ENCODE measurements at places on chromosomes 3 and 15.

GRCh38 chr3:105700575-105700974 lies 168.2 kb downstream of the CBLB start:
- DNase-seq: no peak

GRCh38 chr15:26877831-26878230 lies 11.0 kb downstream of the GABRA5 start:
- no peak for DNase-seq

DNA sequence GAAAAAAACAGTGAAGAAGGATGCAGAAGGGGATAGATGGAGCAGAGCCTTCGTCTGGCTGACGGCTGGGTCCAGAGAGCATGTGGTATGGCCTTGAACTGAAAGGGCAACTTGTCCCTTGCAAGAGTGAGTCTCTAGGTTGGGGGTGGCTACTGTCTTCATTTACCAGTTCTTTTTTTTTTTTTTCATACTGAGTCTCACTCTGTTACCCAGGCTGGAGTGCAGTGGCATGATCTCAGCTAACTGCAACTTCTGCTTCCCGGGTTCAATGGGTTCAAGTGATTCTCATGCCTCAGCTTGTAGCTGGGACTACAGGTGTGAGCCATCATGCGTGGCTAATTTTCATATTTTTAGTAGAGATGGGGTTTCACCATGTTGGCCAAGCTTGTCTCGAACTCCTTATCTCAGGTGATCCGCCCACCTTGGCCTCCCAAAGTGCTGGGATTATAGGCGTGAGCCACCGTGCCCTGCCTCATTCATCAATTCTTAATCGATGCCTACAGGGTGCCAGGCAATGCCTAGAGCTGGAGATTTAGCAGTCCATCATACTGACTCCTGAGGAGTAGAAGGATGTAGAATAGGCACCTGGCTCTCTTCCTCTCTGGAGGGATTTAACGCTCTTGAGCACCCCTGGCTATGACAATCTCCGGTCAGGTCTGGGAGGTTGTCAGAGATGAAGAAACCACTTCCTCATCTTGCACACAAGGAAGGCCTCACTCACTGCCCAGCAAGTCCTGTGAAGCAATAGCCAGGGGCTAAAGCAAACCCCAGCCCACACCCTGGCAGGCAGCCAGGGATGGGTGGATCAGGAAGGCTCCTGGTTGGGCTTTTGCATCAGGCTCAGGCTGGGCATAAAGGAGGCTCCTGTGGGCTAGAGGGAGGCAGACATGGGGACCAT lies at the start of gene CAMP:
Gene CAMP (plus strand): TSS at position 880 of the 898 bp plus-strand sequence. CDS start 17 bp downstream, at position 897.
- no peak for DNase-seq

- DNase-seq: no peak
Measured at GRCh38 chr15:50321680-50322210, 33.3 kb downstream of the GABPB1 start.

- no peak for DNase-seq
Measured at GRCh38 chr3:17638356-17638755, 104.1 kb downstream of the TBC1D5 start.

All from astrocyte of the cerebellum (primary cell).